ENCODE measurements at places on chromosomes 2 and 18. TPM values are rescaled to one million over a fixed set of nuclear protein-coding genes. Genes with fewer than 3 reads are reported as not detected.

GRCh38 chr2:136098441-136098840, 19.5 kb downstream of the CXCR4 start:
- no peak for DNase-seq

COLEC12 gene
- polyA plus RNA-seq: 28.1 TPM

GRCh38 chr2:74849228-74849892, 15.4 kb downstream of the HK2 start:
- no peak for DNase-seq

DNA sequence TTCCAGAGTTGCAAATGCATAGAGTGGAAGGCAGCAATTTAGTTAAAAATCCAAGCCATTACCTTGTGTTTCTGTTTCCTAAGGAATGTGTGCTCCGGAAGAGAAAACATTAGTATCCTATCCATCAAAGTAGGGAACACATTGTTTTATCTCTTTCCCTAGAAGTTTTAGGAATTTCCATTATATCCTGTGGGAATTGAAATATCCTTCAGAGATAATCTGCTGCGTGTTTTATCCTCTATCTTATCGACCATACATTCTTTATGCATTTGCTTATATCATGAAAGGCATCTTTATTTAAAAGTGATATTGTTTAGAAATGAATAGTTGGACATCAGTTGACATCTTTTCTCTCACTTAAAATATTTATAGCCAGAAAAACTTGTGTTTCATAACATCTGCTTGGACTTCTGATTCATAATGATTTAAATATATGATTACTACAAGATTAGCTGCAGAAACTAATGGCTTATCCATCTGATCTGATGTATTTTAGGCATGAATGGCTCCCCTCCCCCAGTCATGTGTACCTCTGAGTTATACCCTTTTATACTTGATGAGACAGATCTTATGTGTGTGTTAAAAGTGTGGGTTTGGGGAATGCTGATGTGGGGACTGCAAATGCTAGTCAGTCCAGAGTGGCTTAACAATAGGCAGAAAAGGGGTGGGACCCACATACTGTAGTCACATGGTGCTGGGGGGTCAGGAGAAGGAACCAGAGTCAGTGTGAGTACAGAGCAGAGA, 136.2 kb upstream of the ARHGAP28 start:
- no peak for DNase-seq

GRCh38 chr2:43107679-43108078, 118.7 kb downstream of the ZFP36L2 start:
- no peak for DNase-seq

DNA sequence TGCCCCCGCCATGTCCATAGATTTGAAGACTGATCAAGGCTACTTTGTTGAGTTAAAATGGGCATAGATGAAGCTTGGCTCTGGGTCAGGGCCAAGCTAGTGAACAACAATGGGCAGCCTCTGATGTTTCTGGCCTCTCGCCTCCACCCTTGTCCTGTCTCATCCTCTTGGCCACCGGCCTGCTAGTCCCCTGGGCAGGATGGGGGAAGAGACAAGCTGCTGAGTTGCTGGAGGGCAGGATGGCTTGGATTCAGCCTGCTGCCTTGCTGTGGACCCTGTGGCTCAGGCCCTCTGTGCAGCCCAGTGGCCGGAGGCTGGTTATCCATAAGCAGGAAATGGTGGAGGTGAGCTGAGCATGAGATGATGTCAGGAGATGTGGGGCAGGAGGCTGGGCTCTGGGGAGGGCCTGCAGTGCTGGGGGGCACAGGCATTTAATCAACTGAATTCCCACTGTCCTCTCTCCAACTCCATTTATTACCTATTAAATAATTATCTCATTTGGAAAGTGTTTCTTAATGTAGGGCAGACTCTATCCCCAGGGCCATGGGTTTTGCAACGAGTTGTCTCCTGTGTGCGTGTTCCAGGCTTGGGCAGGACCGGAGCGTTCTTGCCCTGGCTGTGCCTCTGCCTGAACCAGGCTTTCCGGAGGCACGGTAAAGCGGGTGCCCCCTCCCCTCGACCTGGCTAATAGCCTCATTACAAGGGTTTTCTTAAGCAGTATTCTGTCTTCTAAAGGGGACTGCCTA, 122.9 kb downstream of the GLI2 start:
- no peak for DNase-seq

GRCh38 chr2:64250751-64251423, 106.7 kb upstream of the PELI1 start:
- DNase-seq: no peak

All from right renal pelvis (tissue), 4 donors.